ENCODE measurements at places on chromosomes 5 and 9.

DNA sequence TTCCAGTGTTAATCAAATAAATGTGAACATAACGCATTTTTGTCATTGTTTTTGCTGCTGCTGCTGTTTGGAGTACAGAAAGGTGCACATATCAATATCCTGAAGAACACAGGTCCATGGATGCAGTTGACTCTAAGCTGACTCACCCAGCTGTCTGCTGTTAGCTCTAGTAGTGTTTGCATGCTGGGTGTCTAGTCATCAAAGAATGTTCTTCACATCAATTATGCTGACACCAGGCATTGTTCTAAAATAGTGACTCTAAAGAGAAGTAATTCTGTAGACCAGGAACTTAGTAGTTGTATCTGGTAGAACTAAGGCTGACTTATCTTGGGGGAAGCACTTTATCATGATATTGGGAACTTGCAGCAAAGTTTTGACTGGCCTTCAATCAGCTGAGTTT lies 55.7 kb upstream of the DPYSL3 start:
- DNase-seq, result no peak

DNA sequence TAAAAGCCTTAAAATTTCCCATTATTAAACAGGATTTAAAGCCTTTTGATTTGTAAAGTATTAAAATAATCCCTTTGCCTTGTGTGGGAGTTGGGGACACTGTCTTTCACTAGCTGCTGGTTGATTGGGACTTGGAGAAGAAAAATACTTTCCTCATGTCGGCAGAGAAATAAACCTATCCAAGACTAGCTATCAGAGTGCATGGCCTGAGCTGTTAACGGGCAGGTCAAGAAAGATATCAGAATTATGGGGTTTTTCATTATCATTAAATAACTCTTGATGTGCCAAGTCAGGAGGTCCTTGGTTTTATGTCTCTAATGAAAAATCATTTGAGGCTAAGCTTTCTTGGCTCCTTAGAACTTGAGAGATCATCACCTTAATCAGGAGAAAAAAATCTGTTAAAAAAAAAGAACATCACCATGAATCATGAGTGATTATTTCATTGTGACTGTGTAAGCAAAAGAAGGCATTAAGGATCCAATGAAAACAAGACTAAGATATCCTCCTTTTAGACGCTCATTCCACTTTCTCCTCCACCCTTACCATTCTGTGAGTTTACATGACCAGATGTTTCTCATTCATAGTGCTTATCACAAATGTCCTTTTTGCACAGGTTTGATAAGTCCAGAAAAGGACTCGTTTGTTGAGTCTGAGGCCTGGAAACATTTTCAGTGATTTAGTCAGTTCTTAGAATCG lies 140.4 kb upstream of the EGFLAM start:
- DNase-seq, result no peak

GRCh38 chr5:120624021-120624563 lies 160.0 kb downstream of the PRR16 start:
- DNase-seq, result no peak

- DNase-seq, result no peak
These were observed 27.1 kb upstream of the CTXN3 start for GRCh38 chr5:127621601-127622325.

DNA sequence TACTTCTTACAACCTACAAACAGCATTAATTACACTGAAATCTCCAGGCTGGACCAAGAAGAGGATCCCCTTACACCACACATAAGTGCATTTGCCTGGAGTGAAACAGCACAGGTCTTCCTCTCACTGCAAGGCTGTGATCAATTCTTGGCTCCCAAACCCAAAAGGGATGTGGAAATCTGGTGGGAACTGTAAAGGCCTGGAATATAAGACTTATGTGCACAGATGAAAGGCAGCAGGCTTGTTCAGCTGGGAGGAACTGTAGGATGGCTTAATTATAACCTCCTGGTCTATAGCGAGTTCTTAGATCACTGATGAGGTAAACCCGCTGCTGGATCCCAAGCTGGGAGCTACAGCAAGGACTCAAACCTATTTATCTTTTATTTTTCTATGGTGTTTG lies 182.9 kb upstream of the TNC start:
- no peak for DNase-seq
